ENCODE measurements at places on chromosomes 13 and 19.

DNA sequence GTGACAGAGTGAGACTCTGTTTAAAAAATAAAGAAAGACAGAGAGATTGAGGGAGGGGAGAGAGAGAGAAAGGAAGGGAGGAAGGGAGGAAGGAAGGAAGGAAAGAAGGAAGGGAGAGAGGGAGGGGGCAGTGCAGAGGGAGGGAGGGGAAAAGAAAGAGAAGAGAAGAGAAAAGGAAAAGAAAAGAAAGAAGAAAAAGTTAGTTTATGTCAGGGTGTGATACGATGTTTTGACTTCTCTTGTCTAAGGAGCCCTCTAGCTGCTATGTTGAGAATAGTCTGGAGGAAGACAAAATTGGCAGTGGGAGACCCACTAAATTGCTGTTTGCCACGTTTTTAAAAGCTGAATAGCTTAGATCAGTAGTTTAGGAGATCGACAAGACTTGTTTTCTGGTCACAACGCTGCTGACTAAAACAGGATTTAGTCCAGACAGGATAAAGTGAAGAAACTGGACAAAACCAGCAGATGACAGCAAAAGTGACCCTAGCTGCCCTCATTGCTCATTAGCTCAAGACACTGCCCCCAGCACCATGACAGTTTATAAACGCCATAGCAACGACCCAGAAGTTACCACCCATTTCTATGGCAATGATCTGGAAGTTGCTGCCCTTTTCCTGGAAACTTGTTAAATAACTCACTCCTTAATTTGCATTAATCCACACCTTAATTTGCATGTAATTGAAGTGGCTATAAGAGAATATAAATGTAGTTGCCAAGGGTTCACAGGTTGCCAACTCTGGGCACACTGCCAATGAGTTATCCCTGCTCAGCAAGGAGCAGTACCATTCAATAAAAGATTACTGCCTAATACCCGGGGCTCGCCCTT is 11.1 kb downstream of the TEX101 start:
- DNase-seq: no peak

- no peak for DNase-seq
These were observed 541.0 kb downstream of the PCDH9 start for GRCh38 chr13:66689037-66689619.

GRCh38 chr19:48398375-48399235 is 5.1 kb downstream of the GRIN2D start:
- DNase-seq: peak; percentile 94

DNA sequence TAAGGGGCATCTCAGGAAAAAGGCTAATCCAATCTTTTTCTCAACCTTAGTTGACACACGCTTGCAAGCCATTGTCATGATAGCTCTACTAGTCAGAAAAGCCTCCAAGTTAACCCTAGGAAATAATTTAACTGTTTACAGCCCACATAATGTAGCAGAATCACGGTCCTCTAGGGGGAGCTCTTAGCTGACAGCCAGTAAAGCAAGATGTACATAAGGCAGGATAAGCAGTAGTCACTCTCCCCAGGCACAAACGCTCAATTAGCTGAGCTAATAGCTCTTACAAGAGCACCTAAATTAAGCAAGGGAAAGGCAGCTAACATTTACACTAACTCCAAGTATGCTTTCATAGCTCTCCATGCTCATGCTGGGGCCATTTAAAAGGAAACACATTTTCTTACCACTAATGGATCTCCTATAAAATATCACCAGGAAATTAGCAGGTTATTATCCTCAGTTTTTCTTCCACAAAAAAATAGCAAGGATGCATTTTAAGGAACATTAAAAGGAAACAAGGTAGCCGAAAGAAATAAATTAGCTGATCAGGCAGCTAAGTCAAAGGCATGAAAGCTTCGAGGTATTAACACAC is 33.7 kb upstream of the ZSCAN5A start:
- DNase-seq: no peak

DNA sequence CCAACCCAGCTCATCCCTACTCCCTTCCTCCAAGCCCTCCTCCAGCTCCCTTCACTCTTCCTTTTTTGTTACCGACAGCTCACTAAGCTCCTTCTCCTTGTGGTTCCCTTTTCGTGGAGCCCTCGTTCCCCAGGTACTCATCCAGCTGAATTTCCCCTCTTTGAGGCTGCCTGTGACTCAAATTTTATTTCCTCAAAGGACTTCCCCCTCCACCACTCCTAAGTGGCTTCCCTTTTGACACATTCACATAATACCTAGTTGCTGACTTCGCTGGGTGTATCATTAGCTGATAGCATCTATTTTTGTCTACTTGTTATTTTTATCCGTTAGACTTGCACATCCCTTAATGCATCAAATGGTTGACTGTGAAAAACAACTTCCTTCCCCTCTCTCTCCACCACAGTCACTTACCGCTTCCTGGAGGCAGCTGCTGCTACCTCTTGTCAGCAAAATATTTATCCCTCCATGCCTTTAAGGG is 14.5 kb downstream of the FFAR2 start:
- no peak for DNase-seq

Data from osteocyte (in vitro differentiated cells).